GM12865 (cell line): ENCODE measurements at places on chromosomes 3 and 15.

- DNase-seq = peak; percentile 81
These were observed 12.5 kb downstream of the MBNL1 start for GRCh38 chr3:152281133-152281713.

- DNase-seq = no peak
These were observed 71.4 kb upstream of the PLSCR4 start for GRCh38 chr3:146322216-146322817.

DNA sequence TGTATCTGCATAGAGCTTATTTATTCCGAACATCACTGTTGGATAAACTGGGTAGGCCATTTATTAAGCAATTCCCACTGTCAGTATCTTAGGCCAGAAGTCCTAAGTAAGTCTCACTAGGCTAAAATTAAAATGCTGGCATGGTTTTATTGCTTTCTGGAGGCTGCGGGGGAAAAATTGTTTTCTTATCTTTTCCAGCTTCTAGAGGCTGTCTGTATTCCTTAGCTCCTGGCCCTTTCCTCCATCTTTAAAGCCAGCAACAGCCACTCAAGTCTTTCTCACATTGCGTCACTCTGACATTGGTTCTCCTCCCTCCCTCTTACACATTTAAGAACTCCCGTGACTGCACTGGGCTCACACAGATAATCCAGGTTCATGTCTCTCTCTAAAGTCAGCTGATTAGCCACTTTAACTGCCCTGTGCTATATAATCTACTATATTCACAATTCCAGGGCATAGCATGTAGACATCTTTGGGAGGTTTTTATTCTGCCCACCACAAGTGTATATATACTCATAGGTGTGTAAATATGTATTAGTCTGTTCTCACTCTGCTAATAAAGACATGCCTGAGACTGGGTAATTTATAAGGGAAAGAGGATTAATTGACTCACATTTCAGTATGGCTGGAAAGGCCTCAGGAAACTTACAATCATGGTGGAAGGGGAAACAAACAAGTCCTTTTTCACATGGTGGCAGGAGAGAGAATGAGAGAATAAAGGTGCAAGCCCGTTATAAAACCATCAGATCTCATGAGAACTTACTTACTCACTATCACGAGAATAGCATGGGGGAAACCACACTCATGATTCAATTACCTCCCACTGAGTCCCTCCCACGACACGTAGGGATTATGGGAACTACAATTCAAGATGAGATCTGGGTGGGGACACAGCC, 113.5 kb upstream of the SLC7A14 start:
- no peak for DNase-seq

GRCh38 chr3:165056510-165056909, 21.8 kb downstream of the SI start:
- DNase-seq = no peak

DNA sequence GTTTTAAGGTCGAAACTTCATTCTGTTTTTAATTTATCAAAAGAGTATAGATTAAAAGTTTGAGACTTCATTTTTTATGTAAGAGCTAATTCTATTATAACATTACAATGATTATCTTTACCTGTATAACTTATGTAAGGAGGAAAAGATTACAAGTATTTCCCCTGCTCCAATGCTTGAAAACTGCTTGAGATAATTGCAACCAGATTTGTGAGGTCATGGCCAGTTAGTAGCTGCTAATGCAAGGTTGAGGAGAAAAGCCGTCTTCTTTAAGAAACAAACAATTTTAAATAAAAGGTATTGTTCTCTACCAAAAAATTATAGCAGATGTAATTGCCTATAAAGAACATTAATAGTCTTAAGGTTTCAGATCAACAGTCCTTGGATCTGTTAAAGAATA, 208.3 kb upstream of the UBE2E2 start:
- DNase-seq = no peak

DNA sequence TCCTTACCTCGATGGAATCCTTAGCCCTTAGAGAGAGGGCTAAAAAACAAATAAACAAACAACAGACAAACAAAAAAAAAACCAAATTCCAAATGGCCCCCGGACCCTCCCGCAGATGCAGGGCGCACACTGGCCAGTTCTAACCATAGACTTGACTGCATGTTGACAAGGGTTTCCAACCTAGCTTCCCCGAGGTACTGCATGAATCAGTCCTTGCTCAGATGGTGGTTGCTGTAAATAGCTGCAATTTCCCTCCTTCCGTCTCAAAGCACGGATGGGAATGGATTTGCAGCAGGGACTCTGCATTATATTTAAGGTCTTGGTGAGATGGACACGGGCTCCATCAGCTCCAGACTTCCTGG, 162.8 kb downstream of the CD47 start:
- no peak for DNase-seq

- DNase-seq = no peak
These were observed 120.8 kb upstream of the RAP2B start for GRCh38 chr3:153041181-153041580.
